ENCODE measurements at places on chromosomes 4 and X. TPM values are rescaled to one million over a fixed set of nuclear protein-coding genes. Genes with fewer than 3 reads are reported as not detected.

Gene ATP1B4
- not detected for total RNA-seq

Gene RGN
- total RNA-seq = not detected

Gene UGT2B17
- not detected for total RNA-seq

Gene SLC2A9
- 1.2 TPM for total RNA-seq

Gene SH3RF1
- 7.4 TPM for total RNA-seq

Gene SPARCL1
- 0.51 TPM for total RNA-seq

Gene HSPA4L
- 16.2 TPM for total RNA-seq

Gene FAM47E
- total RNA-seq = not detected

Gene NUP62CL
- total RNA-seq = 5.8 TPM

Gene RNF150
- total RNA-seq = 0.75 TPM

Gene CCNB3
- total RNA-seq = 1.4 TPM

Gene NAP1L3
- total RNA-seq = 3.1 TPM

Gene DDX60
- 37.3 TPM for total RNA-seq

Gene PTPN13
- total RNA-seq = 6.8 TPM

Gene EMCN
- total RNA-seq = not detected

Gene TMEM144
- 25.4 TPM for total RNA-seq

Gene IL3RA
- total RNA-seq = not detected

Gene RAB9B
- not detected for total RNA-seq

Gene SYN1
- total RNA-seq = not detected

Gene POU3F4
- total RNA-seq = not detected

Gene GAGE1
- total RNA-seq = not detected

Gene RTL9
- 0.07 TPM for total RNA-seq

Gene SRPX
- total RNA-seq = 7.1 TPM

Gene ASMT
- not detected for total RNA-seq

Gene DACH2
- not detected for total RNA-seq

Gene PHKA2
- 8.0 TPM for total RNA-seq

Gene NKX1-1
- not detected for total RNA-seq

Gene ZNF185
- total RNA-seq = 6.0 TPM

Gene SPANXN3
- total RNA-seq = not detected

Gene SMIM31
- total RNA-seq = not detected

Gene ZMAT1
- total RNA-seq = 0.70 TPM

Gene ODAPH
- 0.17 TPM for total RNA-seq

Gene HPF1
- total RNA-seq = 34.6 TPM

Gene MAGEC1
- total RNA-seq = not detected

Gene ANOS1
- 7.2 TPM for total RNA-seq

Gene MAGEA2B
- total RNA-seq = not detected

Measured in Caki2 (cell line).